ENCODE measurements at places on chromosomes 4 and X.

GRCh38 chr4:142743121-142743825 lies 102.8 kb downstream of the INPP4B start:
- DNase-seq: no peak

DNA sequence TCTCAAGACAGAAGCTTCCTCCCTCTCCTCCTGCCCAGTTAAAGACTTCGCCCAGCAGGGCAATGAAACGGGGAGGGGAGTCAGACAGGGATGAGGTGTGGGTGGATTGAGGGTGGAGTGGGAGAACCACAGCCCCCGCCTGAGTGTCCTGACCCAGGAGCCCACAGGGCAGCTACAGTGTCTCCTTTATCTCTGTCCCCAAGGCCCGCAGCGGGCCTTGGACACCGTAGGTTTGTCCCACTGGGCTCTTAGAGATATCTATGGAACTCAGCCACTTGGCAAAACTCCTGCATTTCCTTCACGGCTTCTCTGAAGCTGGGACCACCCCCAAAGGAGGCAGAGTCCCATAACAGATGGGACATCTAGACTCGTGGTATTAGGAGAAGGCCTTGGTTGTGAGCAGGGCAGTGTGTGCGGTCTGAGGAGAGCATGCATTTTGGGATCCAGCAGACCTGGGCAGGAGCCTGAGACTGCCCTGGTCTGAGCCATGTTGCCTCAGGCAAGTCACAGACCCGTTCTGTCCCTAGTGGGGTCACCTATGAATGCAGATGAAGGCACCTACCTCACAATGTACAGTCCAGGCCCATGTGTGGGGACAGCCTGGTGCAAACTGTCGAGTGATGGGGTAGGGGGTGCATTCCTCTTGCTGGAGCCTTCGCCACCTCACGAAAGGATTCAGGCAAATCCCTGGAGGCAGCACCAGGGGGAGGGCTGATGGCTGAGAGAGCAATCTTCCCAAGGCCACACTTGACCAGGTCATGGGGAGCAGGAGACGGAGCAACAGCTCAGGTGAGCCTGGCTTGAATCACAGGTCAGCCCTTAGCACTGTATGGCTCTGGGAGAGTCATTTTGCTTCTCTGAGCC lies 225.7 kb upstream of the PSAPL1 start:
- no peak for DNase-seq

- DNase-seq: no peak
Observed at GRCh38 chr4:55216863-55217635, 91.7 kb upstream of the KDR start.

- DNase-seq: peak; percentile 27
Observed at GRCh38 chr4:106369456-106370060, 980 bp upstream of the GIMD1 start.

- no peak for DNase-seq
Observed at GRCh38 chr4:97720869-97721432, 422.3 kb downstream of the STPG2 start.

DNA sequence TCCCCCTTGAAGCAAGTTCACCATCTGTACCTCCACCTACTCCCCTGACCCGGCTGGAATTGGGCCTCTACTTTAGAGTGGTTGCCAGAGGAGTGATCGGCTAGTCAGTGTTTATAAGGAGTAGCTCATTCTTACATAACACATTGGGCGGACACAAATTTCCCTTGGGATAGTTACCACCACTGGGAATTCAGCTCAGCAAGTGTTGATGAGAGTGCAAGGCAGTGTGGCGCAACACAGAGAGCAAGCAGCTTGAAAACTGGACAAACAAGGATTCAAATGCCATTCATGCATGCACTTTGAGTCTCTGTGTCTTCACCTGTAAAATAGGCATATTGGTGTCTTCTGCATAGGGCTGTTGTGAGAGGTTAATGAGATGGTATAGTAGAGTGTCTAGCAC lies 92.7 kb downstream of the STK32B start:
- DNase-seq: no peak

DNA sequence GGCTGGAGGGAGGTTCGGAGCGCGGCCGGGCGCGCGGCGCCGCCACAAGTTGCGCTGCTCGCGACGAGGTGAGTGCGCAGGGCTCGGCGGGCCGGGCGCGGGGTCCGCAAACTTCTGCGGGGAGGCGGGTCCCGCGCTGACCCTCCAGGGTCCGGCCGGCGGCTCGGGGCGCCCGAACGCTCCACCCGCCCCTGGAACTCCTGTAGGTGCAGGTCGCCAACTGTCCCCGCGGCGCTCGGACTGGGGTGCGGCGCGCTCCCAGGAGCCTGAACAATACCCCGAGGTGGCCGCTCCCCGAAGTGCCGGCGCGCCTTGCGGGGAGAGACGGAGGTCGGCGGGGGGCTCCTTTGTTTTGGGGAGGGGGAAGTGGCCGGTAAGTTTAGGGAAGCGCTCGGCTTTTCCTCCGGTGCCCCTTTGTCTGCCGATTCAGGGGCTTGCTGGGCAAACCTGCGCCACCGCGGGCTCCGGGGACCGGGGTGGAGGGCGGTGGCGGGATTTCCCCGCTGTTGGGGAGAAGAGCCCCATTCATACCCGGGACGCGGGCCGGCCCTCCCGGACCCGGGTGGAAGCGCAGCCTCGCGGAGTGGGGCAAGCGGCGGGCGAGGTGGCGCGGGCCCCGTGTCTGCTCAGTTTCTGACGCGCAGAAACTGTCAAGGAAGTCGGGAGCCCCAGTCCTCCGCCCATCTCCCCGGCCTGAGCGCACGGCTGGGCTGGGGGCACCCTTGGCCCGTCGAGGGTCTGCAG lies 694 bp downstream of the TBL1X start:
- no peak for DNase-seq

Data from SIG-M5 (cell line).